Caki2 (cell line): ENCODE measurements at places on chromosomes 1 and 21.

GRCh38 chr21:29810871-29811270, 128.9 kb downstream of the GRIK1 start:
- no peak for DNase-seq

DNA sequence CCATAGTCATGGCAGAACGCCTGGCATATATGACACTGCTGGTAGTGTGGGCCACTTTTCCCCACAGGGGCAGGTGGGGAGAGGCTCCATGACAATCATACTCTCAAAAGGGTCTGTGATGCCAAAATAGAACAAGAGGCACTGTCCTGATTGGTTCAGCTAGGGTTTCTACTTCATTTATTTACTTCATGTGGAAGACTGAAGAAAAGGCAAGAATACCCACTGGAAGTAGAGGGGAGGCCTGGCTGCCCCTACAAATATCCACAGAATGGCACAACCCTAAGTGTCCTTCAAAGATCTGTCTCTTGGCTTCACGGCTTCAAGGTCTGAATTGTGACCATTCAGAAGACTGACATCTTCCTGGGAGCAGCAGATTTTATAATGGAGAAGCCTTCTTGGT, 4.5 kb upstream of the SFT2D2 start:
- DNase-seq = no peak

DNA sequence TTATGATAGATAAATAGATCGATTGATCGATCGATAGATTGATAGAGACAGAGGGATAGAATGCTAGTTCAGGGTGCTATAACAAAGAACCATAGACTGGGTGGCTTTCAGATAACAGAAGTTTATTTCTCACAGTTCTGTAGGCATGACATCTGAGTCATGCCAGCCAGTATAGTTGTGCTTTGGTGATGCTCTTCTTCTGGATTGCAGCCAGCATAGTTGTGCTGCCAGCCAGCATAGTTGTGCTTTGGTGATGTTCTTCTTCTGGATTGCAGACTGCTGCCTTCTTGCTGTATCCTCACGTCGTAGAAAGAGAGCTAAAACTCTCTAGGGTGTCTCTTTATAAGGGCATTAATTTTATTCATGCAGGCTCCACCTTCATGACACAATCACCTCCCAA, 860.8 kb downstream of the BRINP3 start:
- peak; percentile 85 for DNase-seq

DNA sequence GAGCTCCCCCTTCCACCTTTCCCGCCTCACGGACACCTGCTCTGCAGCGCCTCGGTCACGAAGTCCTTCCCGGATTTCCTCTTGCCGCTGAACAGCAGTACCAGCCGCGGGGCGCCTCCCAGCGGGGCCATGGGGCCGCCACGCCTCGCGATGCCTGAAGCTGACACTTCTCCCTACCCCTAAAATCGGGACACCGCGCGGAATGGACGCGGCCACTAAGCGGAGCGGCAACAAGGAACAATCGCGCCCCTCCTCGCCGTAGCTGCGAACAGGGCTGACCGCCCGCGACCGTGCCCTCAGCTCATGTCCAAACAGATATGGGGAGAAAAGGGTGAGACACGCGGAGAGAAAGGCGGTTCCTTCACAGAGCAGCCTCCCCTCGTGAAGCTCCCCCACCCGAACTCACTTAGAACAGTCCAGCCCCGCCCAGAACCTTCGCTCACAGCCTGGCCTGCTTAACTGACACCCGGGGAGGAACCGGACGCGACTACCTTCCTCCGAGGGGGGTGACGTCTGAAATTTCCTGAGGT, at the start of gene PMVK:
TSS of gene PMVK (minus strand) at position 165 of the 530 bp plus-strand sequence. CDS start at position 131, 34 bp downstream.
- DNase-seq = peak; percentile 97

DNA sequence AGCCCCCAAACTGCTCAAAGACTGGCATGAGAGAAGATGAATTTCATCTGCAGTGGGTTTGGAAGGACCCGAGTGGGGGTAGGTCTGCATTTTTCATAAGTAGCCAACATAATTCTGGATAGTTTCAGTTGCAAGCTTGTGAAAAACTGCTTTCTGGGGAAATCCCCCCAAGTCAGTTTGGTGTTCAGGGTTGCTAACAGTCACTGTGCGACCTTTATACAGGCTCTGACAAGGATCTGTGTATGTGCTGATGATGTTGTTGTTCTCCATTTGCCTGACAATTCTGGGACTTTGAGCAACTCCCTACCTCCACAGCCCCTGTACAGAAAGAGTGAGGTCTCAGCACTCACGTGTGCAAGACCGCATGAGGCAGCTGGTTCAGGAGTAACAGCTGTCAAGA, 87.9 kb downstream of the SUSD4 start:
- DNase-seq = no peak

DNA sequence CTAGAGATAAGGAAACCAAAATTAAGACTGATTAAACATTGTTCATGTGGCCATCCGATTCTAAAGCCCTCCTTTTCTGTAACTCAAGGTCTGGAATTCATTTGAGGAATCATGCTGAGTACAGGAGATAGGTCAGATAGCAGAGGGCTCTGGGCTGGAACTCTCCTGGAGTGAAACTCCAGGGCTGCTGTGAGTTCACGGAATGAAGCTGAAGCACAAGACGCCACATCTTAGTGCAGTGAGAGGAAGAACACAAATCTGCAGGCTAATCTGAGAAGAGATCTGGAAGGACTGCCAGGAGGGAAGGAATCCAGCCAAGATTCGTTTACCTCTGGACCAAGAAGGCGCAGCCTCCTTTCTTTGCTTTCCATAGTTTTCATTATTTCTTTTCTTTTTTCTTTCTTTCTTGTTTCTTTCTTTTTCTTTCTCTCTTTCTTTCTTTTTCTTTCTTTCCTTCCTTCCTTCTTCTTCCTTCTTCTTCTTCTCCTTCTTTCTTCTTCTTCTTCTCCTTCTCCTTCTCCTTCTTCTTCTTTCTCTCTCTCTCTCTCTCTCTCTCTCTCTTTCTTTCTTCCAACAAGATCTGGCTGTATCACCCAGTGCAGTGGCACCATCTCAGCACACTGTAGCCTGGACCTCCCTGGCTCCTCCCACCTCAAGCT, 74.8 kb upstream of the ATP1B1 start:
- DNase-seq = no peak
